ENCODE measurements at places on chromosomes 1 and 21.

DNA sequence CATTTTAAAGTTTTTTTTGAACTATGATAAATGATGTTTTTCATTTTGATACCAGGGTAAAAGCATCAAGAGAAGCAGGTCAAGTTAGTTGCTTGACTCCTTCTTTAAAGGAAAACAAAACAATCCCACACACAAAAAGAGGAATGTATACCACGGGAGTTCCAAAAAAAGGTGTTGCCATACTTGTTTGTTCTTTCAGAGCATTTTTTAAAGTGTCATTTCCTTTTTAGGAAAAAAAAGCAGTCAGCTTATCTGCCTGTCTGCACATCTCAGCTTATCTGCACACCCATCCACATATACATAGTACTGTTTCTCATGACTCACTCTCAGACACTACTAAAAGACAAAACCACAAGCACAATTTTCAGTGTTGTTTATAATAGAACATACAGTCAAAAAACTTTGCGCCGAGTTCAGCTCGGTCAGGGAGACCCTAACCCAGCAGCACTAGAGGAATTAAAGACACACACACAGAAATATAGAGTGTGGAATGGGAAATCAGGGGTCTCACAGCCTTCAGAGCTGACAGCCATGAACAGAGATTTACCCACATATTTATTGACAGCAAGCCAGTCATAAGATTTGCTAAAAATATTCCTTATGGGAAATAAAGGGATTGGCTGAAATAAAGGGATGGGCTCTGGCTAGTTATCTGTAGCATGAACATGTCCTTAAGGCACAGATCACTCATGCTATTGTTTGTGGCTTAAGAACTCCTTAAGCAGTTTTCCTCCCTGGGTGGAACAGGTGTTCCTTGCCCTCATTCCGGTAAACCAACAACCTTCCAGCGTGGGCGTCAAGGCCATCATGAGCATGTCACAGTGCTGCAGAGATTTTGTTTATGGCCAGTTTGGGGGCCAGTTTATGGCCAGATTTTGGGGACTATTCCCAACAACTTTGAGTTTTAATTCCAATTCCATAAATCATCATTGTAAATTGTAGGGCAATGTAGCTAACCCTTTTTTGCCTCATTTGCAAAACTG lies 11.4 kb upstream of the MNDA start:
- DNase-seq = no peak

GRCh38 chr1:38076455-38076854 lies 29.9 kb upstream of the POU3F1 start:
- DNase-seq = no peak

DNA sequence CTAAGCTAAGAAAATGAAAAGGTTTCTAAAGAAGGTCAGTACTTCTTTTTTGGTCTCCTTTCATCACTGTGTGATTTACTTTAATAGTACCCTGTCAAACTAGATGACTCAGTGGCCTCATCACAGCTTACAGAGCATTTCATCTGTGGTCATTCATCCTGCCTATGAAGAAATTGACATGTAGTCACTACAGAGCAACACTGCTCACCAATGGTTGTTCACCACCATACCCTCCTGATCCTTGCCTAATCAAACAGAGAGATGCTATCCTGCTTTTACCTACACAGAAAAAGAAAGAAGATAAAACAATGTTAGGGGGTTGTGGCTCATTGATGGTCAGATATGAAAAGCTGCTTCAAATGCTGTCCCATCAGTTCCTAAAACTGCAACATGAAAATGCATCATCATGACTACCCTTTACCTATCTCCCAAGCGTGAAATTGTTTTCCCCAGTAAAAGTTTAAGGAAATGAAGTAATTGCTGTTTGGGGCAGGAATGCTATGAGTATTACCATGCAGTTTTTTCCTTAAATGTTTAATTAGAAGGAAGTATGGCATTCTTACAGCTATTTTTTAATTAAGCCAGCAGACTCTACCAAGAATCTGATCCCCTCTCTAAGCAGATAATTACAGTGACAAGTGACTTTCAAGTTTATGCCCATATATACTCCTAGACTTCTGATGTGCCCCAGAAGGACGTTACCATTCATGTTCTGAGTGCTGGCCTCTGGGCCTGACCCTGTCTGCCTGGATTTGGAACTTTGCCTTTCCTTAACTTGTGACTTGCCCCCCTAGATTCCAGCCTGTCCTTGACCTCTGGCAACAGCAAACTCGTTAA lies 46.1 kb upstream of the FBXO28 start:
- DNase-seq = no peak

GRCh38 chr1:42957229-42957879 lies 1.3 kb downstream of the SLC2A1 start:
- DNase-seq = no peak

DNA sequence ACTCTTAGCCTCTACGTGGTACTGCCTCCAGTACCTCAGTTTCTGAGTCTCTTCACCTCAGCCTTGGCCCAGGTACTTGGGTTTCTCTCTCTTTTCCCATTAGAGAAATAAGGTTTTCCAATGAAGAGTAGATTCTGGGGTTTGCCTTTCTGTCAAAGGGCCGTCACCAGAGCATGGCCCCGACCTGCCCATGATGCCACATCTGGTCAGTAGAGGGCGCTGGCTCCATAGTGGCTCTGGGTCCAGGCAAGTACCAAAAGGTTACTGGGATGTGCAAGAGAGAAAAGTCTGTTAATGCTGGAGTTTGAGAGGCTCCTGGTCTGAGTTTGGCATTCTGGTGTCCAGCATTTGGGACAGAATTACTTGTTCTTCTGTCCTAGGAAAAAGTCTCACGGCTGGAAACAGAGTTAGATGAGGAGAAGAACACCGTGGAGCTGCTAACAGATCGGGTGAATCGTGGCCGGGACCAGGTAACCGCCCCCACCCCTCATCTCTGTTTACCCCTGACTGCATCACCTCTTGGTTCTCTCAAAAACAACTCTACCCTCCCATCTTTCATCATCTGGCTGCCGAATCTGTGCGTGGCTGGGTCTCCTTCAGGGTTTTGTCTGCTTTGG lies 5.3 kb upstream of the TUFT1 start:
- DNase-seq = peak; percentile 77

DNA sequence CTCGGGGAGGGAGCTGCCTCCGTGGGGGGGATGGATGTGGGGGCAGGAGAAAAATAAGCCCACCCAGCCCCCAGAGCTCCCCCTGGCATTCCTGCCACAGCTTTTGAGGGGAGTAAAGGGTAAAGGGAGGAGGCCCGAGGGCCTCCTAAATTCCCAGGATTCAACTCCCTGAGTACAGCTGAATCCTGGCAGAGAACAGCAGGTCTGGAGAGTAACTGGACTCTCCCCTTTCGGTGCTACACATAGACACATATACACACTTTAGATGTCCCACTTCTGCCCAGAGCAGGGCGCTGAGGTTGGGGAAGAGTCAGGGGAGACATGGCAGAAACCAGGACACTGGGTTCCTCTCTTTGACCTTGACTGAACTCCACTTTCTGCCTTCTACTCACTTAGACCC lies 3.0 kb downstream of the KIRREL1 start:
- no peak for DNase-seq

- DNase-seq = no peak
Measured at GRCh38 chr1:27928216-27928954, 6.4 kb upstream of the SMPDL3B start.

DNA sequence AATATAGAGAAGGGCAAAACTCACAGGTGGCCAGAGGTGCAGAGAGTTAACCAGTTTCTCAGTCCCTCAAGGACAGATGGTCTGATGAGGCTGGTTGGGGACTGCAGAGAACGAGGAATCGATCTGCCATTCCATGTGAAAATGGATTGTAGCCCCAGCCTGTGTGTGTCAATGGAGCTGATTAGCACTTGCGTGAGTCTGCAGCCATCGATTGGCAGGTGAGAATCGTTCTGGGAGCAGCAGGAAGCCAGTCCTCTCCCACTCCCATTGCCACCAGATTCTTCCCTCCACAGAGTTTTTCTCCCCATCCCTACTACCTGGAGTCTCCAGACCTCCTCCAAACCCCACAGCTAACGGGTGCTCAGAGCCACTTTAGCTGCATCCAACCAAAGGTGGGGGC lies 18.3 kb upstream of the PSMB2 start:
- DNase-seq = no peak

GRCh38 chr1:7639435-7640131 lies 131.5 kb upstream of the VAMP3 start:
- no peak for DNase-seq

DNA sequence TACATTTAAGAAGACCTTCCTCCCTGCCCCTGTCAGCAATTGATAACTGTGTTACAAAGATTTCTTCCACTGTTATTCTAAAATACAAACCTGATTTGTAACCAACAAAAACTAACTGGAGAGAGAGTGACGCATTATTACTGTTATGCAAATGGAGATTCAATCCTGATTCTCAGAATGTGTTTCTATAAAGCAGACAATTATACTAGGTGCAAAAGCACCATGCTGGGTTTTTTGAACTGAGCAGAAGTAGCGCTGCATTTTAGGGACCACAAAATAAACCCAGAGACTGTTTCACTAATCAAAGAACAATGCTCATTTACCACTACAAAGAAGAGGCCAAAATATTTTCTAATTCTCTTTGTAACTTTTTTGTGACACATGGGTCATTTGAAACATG lies 13.6 kb upstream of the GBP6 start:
- DNase-seq = no peak

DNA sequence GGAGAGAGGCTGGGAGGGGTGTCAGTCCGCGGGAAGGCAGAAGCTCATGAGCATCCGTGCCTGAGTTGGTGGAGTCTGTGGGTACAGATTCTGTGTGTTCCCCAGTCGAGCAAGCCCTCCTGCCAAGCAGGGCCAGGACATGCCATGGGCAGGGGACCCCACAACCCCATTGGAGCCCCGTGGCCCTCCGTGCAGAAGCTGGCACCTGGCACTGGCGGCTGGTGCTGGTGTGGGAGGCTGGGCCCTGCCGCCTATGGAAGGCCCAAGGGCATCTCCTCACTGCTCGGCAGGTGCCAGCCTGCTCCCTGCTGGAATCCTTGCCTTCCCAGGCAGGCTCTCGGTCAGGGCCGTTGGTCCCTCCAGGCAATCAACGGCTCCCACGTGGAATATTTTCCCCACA lies 73.7 kb downstream of the UBE2T start:
- no peak for DNase-seq

DNA sequence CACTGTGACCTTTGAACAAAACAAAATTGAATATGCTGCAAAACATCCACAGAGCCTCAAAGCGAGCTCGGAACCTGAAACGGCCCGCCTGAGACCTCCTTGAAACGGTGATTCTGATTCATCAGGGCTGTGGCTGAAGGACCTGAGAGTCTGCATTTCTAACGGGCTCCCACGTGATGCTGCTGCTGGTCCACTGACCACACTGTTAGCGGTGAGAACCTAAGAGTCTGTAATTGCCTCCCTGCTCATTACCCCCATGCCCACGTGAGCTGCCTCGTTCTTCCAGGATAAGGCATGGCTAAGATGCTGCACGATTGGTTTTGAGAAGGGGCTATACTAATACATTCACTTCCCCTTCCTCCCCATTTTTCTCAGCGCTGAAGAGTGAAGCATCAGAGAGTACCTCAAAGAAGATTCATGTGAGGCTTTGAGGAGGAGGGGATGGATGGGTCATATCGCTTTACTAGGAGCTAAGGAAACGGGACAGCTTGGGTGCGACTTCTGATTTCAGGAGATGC lies 9.7 kb downstream of the TLR5 start:
- no peak for DNase-seq

GRCh38 chr1:215287362-215287761 lies 204.8 kb downstream of the KCNK2 start:
- DNase-seq = no peak

DNA sequence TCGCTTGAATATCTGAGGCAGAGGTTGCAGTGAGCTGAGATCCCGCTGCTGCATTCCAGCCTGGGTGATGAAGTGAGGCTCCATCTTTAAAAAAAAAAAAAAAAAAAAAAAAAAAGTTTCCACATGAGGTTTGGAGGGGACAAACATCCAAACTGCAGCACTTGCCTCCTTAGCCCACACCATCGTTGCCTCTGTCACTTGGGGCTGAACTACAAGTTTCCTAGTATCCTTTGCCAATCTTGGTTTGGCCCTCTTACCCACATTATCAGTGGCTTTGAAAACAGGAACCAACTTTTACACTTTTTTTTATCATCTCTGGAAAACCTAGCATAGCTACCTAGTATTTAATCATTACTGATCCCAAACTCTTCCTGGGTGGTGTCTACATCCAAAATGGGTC lies 59.2 kb downstream of the CLSTN1 start:
- DNase-seq = no peak

- no peak for DNase-seq
Measured at GRCh38 chr21:37193676-37194075, 73.5 kb downstream of the VPS26C start.

DNA sequence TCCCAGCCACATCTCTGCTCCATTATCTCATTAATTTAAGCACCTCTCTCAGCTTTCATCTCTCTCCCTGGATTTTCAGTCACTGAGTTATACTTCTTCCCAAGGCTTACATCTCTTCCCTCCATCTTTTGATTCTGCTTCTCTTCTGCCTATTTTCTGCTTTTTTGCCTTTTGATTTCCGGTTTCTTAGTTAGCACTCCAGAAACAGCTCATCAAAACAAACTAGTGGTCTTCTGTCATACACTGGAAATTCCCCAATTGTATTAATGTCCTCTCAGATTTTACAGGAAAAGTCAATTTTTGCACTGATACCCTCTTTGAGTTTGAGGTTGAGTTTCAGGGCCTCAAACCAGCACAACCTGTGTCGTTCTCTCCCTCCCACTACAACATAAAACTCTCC lies 1.5 kb downstream of the LCE3E start:
- DNase-seq = no peak

DNA sequence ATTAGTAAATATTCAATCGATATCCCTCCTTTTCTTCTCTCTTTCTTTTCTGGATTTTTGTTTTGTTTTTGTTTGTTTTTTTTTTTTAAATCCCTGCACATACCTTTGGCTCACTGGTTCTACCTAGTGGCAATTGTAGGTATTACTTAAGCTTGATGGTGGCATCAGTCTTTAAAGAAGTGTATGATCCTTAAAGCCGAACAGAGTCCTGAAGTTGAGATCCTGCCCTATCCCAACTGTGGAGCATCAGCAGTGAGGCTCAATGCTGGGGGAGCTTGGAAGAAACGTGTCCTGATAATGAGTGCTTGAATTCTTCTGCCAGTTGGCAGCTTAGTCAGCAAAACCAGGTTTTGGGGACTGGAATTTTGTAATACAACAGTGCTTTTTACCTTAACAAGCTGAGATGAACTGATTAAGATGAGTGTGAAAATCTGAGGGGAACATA lies 60.8 kb downstream of the FASLG start:
- peak; percentile 64 for DNase-seq

Data from neural progenitor cell (in vitro differentiated cells).